ENCODE measurements at places on chromosomes 12 and 14.

DNA sequence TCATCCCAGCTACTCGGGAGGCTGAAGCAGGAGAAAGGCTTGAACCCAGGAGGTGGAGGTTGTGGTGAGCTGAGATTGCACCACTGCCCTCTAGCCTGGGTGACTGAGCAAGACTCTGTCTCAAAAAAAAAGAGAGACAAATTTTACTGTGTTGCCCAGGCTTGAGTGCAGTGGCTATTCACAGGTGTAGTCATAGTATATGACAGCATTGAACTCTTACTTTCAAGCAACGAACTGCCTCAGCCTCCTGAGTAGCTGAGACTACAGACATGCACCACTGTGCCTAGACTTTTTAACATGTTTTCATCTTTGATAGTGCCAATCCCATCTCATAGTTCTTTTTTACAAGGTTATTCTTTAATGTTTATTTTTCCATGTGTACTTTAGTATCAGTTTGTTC lies 13.7 kb downstream of the ARID2 start:
- no peak for DNase-seq

DNA sequence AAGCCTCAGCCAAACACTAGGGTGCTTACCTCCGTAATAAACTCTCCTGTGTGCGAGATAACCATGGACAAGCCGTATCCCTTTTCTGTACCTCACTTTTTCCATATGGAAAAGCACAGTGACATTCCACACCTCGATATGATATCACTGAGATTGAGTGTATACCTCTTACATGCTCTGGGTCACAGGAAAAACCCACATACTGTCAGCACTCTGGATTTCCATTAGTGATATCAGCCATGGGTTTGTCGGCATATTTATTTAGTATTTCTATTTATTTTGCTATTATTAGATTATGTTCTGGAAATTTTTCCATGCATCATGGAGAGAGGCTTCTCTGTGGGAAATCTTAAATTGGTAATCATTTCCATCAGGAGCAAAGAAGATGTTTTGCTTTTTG lies 28.0 kb upstream of the DAAM1 start:
- DNase-seq, result no peak

DNA sequence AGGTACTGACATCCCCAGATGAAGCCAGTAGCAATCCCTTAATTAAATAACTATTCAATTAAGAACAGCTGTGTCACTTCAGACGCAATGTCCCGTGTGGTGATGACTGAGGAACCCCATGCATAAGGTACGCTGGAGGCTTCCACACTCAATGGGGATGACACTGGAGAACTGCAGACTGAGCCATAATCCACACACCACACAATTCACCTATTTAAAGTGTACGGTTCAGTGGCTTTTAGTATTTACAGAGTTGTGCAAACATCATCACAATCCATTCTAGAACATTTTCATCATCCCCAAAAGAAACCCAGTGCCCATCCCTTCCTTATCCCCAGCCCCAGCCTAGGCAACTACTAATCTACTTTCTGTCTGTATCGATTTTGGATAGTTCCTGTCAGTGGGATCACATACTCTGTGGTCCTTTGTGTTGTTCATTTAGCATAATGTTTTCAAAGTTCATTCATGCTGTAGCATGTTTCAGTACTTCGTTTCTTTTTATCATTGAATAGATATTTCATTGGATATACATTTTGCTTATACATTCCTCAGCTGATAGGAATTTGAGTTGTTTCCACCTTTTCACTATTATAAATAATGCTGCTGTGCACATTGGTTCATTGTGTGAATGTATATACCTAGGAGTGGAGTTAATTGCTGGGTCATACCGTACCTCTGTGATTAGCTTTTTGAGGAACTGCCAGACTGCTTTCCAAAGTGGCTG lies 61.1 kb downstream of the NINJ2 start:
- DNase-seq, result no peak

DNA sequence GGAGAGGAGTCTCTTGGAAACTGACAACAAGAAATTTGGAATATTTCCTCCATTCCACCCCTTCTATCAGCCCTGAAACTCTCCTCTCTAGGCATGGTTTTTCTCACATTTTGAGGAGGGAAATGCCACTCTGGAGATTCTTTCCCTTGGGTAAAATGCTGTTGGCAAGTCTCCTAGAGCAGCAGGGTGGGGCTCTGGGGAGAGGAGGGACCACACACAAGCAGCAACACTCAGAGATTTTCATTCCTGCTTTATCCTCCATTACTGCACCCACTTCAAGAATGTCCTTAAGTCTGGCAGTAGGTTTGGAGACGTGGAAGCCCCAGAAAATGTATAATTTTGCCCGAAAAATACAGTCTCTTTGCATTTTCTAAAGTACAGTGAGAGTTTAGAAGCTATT lies 130.8 kb upstream of the FLRT2 start:
- no peak for DNase-seq

GRCh38 chr12:100058482-100059029 lies 73.8 kb upstream of the ANKS1B start:
- no peak for DNase-seq

DNA sequence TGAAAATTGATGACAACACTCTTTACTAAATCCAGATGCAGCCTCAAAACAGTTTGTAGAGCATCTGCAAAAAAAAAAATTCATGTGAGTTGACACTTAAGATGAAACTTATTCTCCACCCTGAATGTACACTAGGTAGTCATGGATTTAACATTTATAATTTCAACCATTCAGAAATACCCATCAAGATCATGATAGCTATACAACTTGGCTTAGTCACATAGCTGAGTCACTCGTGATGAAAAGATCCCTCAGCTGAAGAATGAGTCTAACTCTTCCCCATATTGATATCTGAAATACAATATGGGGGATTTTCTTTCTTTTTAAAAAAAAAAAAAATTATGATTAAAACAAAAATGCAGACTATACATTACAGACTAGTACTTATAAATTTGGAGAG lies 104.8 kb upstream of the PLEKHG7 start:
- no peak for DNase-seq

DNA sequence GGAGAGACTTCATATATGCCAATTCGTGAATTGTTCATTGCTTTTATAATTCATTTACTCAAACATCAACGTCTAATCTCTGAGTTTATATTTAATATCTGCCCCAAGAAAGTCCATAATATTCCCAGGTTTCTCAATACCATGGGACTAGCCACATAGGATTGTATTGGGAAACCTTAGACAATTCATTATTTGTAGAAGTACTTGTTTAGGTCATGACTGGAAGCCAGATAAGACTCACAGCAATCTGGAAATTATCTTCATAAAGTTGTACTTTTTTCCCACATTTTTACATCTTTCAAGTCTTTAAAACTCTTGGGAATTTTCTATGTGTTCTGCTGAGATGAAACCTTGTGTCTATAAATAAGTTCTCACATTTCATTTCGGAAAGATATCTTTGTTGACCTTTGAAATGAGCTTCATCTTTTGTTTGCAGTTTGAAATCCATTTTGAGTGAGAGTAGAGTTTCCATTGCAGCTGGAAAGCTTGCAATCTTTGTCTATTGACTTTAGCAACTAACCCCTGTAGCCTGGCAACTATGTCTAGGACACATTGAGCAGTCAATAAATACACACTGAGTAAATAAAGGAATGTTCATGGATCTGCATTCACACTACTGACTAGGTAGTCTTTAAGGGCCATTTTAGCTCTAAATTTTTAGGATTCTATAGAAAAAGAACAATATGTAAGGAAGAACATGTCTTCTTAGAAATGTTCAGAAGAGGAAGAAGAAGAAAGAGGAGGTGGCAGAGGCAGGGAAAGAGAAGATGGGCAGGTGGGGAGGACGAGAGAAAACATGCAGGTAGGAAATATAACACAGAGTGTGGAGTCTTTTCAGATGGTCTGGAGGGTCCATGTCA lies 154.4 kb downstream of the LRIG3 start:
- DNase-seq, result no peak

- DNase-seq, result no peak
Measured at GRCh38 chr14:73977896-73978295, 27.8 kb downstream of the COQ6 start.

DNA sequence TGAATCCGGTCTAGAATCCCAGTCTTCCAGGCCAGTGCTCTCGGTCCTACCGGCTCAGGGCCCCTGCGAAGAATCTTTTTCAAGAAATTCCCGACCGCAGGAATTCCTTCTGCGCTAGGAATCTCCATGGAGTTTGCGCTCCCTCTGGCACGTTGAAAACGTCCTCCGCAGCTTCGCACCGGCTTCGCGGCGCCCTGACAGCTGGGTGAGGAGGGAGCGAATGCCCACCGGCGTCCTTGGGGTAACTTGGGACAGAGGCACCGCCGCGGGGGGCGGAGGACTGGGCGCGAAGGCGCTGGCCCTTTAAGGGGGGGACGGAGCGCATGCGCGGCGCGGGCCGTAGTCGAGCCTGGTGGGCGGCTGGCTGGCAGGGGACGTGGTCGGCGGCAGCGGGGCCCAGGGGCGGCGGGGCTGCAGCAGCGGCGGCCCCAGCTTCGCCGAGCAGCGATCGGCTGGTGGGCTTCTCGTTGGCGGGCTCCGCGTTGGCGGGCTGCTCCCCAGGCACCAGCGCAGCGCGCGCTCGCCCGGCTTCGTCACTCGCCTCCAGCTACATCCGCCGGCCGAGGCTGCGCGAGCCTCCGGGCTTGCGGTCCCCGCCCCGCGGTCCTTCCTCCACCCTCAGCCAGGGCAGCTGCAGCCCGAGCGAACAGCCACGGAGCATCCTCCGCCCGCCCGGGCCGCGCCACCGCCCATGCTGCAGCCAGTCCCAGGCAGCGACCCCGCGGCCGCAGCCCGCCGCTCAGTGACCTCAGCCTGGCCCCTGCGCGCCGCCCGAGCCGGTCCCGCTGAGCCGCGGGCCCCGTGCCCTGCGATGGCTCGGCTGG lies at the start of gene VASH1:
Gene VASH1 (plus strand): TSS at position 333 of the 824 bp plus-strand sequence. CDS start 1,354 bp downstream, outside the sequence.
- DNase-seq, result peak; percentile 67

- DNase-seq, result no peak
Measured at GRCh38 chr12:79848339-79848738, 86.6 kb downstream of the PPP1R12A start.

- DNase-seq, result no peak
Measured at GRCh38 chr12:57603815-57604453, 690 bp upstream of the DTX3 start.

DNA sequence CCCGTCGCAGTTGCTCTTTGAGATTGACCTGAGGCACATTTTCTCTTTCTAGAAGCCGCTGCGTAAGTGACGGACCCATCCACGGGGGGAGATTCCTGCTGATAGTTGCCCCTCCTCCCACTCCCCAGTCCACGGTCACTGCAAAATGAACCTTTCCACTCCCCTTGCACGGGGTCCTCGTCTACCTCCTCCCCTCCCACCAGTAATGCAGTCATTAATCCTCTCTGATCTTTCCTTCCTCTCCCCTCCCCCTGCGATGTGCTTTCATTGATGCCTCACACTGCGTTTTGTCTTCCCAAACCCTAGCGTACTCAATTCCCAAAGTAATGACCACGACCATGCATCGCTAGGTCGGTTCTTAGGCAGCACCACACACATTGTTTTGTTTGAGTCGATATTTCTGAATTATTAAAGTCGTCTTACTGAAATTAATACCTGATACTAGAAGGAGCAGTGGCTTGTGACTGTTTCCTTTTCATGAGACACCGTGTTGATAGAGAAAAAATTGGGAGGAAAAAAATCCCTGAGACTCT lies 857 bp downstream of the ETNK1 start:
- DNase-seq, result no peak

DNA sequence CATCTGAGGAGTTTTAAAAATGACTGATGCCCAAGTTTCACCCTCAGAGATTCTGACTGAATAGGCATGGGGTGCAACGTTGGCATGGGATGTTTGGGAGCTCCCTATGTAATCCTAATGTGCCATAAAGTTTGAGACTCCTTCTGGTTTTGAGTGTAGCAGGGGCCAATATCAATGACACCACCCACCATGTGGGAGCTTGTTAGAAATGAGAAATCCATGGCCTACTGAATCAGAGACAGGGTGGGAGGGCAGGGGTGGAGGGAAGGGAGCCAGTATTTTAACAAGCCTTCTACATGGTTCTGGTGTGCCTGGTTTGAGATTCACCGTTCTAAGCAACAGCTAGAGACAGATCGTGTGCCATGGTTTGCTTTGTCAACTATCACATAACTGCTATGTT lies 46.1 kb downstream of the VCPKMT start:
- DNase-seq, result no peak

DNA sequence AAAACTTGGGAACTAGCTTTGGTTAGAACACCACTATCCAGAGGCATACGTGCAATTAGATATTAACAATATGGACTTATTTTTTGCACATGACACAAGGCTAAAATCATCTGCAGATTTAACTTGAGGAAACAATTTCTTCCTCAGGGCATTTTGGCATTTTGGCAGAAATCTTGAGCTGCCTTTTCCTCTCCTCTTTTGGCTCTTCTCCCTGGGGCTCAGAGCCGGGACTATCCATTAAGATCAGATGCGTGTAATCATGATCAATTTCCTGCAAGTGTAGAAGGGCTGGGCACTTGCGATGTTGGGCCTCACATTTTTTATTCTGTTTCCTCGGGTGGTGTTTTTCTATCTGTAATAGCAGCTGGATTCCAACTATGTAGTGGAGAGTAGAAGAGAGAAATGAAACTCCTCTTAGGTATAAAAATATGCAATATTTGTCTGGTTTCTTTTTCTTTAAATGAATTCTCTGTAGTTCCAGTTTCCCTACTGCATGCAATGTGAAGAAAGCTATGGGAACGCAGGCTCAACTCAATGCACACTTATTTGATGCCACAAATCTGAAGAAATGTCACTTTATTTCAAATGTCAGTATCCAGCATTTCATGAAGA lies 1010.8 kb downstream of the FLRT2 start:
- DNase-seq, result no peak

GRCh38 chr14:63088865-63089264 lies 43.6 kb upstream of the KCNH5 start:
- DNase-seq, result no peak

DNA sequence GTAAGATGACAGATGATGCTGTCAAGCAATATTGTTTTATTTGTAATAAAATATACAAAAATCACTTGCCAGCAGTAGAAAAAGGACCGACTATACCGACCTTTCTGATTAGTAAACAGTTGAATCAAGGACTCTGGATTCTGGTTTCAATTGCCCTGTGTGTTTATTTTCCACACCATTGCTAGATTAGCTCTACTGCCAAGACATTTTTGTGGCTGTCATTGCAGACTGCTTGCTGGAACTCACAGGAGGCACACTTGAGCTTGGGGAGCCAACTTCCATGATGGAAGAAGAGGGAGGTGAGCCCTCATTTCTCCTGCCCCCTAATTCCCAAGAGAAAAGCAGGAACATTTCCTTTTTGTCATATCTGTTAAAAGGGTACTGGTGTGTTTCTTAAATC lies 51.3 kb downstream of the MAPKAPK5 start:
- DNase-seq, result no peak

DNA sequence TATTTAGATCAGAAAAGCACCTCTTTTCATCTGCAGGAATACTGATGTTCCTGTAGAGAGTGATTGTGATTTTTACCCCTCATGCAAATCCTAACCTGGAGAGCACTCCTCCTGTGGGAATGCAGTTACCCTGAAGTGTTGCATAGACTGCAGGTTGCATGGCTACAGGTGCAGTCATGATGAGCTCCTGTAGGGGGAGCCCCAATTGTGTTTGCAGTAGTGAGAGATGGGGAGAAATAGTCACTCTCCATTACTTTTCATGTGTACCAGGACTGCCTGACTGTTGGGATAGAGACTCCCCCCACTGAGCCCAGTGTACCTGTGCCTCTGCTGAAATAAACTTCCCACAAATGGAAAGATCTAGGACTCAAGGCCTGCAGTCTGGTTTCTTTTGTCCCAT lies 1086.5 kb downstream of the SLC6A15 start:
- no peak for DNase-seq

Measured in activated T-cell treated with anti-CD3 and anti-CD28 coated beads, Interleukin-2, amount 50 U/mL, for 1 hour (primary cell).